Activated CD8-positive, alpha-beta memory T cell treated with anti-CD3 and anti-CD28 coated beads for 1 hour (primary cell): ENCODE measurements at places on chromosomes 5 and 9.

DNA sequence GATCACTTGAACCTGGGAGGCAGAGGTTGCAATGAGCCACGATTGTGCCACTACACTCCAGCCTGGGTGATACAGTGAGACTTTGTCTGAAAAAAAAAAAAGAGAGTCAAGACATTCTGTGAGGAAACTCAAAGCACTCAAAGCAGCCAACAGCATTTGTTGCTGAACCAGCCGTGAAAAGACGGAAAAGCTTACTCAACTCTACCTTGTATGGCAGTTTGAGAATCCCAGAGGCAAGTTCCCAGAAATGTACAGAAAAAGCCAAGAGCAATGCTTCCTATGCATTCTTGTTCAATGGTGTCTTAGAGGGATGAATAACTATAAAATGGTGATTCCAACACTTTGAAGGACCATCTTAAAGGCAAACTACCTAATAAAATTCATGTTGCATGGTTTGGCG is 170.2 kb downstream of the HSD17B3 start:
- DNase-seq, result no peak

DNA sequence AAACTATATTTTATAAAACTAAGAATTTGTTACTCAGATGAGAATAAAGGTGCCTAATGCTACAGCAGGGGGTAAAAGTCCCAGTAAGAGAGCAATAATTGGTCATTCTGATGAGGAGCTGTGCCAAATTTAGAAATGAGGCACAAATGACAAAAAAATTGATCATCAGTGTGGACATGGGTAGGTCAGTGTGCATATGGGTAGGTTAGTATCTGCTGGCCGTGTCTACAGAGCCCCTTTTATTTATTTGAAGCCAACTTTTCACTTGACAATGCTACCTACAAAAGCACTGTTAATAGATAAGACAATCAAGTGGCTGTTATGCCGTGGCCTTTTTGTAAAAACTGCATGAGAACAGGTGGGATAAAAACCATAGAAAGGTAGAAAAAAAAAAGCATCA is 454.6 kb downstream of the RAB3C start:
- DNase-seq, result no peak

DNA sequence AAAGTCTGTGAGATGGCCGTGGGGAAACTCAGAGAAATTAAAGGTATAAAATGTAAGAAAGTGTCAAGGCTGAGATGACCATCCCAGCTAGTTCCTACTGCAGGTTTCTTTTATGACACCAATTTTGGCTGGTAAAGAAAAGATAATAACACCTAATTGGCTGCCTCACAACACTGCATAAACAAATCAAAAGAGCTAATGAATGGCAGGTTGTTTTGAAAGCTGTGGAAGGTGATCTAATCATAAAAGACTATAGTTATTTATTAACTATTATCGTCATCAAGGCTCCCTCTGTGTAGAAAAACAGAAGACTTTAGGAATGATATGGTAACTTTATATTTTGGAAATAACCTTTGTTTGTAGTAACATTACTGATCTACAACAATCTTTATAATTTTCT is 3.5 kb upstream of the SPINK5 start:
- DNase-seq, result no peak

- no peak for DNase-seq
Observed at GRCh38 chr5:172417983-172418630, 36.2 kb downstream of the SH3PXD2B start.

DNA sequence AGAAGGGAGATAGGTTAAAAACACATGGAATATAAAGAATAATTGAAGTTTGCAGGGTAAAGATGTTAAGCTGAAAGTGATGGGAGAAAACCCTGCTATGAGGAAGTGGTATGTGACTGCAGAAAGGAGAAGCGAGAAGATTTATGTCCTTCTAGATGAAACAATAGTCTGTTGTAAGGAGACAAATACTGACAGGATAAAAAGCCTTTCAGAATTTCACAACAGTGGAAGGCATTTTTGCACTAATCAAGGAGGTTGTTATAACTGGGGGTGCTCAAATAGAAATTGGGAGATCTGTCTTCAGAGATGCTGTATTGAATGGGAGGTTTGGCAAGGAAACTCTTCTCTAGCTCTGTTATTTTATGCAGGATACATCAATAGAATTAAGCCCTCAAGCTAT is 69.6 kb downstream of the NMUR2 start:
- no peak for DNase-seq

DNA sequence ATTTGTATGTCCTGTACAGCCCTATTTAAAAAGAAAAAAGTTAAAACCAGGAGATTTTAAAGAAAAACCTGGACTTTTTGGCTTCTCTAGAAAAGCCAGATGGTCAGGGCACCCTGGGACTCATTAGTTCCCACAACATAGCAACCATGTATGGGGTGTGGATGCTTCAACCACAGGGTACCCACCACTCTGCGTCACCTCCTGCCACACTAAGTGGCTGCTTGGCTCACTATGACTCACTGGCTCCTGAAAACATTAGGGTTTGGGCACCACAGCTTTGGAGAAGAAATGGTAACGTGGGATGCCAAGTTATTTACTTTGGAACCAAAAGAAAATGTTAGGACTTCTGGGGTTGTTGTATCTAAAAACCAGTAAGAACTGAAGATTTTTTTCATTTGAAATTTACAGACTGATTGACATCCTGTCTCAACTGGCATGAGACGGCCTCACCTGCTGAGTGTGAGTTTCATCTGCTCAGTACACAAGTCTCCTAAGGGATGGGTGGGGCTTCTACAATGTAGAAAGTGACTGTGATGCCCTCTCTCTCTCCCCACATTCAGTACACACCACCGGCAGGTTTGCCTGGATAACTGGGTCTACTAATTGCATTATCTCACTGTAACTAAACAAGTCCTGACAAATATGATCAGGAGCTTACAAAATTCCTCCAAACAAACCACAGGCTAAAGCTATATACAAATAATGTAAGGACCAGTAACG is 103.9 kb downstream of the ESM1 start:
- no peak for DNase-seq
